ENCODE measurements at places on chromosomes 12 and 14.

DNA sequence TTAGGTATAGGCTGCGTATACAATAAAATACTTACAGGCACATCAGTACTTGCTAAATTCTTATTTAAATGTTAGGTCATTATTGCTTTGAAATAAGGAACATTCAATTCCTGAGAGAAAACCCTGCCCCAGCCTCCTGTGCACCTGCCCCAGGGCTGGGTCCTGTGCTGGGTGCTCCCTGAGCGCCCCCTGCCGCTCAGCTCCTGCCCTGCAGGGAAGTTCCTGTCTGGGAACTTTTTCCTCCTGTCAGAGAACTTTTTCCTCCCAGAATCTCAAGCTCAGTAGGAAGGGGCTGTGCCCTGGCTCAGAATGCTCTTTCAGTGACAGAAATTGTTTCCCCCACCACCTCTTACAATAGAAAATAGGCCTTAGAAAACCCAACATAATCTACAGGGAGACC lies 751.1 kb downstream of the TMEM121 start:
- no peak for DNase-seq

DNA sequence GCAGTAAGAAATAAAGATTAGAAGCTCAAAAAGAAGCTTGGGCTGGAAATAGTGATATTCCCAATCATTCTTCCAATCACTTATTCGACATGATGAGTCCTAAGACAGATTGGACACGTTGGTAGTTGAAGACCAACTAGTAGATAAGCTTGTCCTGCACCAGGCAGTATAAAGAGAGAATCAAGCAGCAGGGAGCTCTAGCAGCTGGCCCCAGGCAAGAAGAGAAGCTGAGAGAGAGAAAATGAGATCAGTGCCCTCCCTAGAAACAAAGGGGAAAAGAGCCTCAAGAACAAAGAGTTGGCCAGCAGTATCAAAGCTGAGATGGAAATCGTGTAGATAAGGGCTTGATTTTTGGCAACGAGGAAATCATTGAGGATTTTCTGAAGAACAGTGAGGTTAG lies 20.6 kb downstream of the RASSF8 start:
- DNase-seq, result no peak

GRCh38 chr12:24728366-24728765 lies 220.5 kb downstream of the BCAT1 start:
- DNase-seq, result no peak

DNA sequence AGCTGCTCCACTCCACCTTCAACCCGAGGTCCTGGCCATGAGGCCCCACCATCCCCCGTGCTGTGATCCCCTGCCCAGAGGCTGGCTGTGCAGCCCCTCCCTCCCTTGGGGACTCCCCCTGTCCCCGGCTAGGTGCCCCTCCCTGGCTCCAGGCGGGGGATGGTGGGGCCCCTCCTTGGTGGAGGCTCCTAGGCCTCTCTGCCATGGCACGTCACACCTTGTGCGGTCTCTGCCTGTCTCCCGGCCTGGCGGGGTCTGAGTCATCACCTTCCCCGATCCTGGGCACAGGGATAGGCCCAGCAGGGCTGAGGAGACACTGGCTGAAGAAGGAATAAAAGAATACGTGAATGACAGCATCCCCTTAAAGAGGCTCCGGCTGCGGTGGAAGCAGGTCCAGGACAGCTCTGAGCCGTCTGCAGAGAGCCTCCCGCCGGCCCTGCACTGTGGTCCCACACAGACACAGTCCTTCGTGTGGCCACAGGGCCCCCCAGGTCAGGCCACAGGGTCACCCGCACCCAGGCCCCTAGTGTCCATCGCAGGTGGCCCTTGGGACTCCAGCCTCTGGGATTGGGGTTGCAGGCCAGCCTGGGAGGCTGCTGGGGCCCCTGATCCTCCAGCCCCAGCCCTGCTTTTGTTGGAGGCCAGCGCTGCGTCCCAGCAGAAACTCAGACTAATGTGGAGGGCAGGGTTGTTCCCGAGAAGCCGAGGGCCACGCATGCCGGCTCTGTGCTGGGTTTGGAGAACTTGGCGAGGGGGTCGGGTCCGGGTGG lies 43.6 kb downstream of the KIF26A start:
- DNase-seq, result no peak

DNA sequence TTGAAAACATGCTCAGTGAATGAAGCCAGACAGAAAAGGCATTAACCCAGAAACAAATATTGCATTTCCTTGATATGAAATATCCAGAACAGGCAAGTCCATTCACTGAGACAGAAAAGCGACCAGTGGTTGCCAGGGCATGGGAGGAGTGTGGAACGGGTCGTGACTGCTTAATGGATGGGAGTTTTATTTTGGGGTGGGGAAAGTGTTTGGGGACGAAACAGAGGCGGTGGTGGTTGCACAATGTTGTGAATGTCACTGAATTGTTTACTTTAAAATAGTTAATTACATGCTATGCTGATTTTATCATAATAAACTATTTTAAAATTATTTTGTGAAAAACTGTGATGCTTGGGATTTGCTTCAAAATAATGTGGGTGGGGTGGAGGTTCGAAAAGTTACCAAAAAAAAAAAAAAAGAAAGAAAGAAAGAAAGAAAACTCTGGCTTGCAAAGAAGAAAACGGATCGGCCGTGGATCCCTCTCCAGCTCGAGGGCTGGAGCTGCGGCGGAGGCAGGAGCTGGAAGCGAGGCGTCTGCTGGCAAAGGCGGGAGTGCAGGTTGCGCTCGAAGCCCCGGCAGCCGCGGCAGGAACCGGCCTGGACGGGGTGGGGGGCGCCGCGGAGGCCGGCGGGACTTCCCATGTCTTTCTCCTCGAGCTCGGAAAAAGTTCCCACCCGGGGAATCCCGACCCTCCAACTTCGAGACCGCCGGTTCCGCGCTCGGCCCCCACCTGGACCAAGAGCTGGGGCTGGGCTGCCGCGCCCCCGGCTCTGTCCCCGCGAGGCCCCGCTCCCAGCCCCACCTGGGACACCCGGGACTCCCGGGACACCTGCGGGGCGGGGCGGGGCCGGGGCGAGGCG lies 524 bp upstream of the P2RX2 start:
- DNase-seq, result no peak

DNA sequence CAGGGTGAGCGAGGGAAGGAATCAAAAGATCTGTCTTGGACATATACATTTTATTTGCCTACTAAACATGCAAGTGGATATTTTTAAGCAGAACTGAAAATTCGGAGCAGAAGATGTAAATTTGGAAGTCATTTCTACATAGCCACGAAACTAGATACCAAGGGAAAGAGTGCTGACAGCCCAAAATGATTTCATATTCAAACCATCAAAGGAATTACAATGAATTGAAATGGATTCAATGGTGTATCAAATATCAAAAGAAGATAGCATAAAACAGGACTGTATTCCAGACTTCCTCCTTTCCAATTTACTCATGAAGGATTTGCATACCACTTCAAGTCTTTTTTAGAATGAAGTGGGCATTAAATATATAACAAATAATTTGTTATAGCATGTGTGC lies 313.5 kb upstream of the KITLG start:
- no peak for DNase-seq

DNA sequence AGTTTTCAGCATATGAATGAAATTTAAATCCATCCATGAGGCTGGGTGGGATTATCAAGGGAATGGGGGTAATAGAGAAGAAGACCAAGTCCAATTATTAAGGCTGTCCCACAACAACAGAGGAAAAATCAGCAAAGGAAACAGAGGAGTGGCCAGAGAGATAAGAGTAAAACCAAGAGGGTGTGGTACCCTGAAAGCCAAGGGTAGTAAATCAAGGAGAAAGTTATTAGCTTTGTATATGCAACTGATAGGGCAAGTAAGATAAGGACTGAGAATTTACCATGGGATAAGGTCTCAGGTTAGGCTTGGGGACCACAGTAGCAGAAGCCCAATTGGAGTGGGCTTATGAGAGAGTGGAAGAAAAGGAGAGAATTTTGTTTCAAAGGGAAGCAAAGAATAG lies 134.5 kb downstream of the NUAK1 start:
- no peak for DNase-seq

- no peak for DNase-seq
Measured at GRCh38 chr14:79661752-79662151, 549.6 kb downstream of the DIO2 start.

DNA sequence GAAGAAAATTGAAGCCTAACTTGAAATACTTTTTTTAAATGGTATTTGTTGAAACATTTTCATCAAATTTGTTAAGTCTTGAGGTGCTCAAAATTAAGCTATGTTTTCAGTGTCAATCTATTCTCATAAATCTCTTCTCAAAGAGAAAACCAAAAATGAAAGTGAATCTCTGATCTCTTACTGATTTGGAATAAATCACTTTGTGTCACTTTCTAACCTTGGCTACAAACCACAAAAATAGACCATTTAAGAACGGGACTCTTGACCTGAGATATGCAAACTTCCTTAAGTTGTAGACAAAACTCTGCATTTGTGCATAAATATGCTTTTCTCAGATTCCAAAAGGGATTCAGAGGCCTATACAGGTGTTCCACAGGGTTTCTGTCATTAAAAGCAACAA lies 192.9 kb downstream of the SEC23A start:
- no peak for DNase-seq

DNA sequence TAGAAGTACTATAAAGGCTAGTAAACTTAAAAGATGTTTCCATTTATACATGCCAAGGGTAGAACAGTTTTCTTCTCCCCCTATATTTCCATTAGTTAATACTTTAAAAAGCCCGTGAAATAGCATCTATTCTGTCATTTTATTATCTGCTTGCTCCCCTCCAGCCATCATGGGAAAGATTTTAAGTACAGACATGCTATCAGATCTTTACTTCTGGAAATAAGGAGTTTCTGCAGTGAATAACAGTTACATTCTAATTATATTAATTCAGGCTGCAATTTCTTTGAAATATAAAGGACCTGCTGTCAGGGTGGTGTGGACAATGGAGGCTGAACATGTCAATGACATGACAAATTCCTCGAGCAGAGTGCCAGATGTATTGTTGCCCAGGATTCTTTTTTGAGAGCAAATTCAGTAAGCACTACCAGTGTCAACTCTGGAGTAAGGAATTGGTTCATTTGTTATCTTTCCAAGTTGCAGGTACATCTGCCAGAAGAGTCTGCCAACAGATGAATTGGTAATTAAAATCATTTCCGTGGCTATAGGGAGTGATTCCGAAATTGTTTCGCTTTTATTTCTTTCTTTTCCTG lies 151.3 kb downstream of the BTG1 start:
- DNase-seq, result no peak

DNA sequence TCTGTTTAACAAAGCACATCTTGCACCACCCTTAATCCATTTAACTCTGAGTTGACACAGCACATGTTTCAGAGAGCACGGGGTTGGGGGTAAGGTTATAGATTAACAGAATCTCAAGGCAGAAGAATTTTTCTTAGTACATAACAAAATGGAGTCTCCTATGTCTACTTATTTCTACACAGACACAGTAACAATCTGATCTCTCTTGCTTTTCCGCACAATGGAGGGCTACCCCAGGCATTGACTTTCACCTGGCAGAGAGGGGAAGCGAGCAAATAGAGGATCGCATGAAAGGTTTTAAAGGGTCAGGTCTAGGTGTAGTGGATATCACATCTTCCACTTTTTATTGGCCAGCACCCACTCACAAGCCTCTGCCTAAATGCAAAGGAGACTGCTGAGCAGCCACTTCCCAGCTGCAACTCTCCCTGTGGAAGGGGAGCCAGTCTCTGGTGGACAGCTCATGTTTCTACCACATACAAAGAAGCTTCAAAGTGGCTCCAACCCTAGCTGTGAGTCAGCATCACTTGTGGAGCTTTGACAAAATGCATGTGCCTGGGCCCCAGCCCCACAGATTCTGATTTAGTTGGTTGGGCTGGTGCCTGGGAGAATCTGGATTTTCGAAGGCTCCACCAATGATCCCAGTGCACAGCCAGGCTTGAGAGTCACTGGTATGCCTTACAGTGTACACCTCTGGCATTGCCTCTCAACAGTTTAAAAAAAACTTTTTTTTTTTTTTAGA lies 7.2 kb upstream of the FNTB start:
- no peak for DNase-seq

GRCh38 chr12:116094475-116094874 lies 183.0 kb downstream of the MED13L start:
- DNase-seq, result no peak

DNA sequence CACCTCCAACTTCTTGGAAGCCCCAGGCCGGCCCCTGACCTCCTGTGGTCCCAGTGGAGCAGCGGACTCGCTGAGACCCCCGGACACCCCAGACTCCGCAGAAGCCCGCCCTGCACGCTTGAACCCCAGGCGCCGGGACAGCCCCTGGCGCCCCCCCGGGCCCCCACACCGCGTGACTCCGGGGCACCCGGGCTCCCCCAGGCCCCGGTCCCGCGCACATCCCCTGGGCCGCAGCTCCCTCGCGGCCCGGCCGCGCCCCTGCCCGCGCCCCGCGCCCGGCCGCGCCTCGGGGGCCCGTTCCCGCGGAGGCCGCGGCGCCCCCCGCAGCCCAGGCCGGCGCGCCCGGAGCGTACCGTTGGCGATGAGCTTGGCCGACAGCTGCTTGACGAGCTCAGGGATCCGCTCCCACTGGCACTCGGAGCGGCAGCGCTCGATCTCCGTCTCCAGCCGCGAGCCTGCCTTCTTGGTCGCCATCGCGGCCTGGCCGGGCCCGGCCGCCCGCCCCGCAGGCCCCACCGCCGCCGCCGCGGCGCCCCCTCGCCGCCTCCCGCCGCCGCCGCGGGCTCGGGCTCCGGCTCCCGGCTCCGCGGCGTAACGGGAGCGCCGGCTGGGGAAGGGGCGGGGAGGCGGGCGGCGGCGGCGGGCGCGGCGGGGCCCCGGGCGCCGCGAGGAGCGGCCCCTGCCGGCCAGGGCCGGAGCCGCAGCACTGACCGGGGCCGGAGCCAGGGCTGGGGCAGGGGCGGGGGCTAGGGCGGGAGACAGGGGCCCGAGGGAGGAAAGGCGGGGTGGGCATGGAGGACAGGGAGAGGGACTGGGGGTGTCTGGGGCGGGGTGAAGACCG lies at the start of gene TTC7B:
Gene TTC7B (minus strand): TSS at position 609 of the 841 bp plus-strand sequence. CDS start 135 bp downstream, at position 474.
- no peak for DNase-seq

GRCh38 chr14:24351517-24351916 lies 11.7 kb upstream of the RIPK3 start:
- DNase-seq, result no peak

DNA sequence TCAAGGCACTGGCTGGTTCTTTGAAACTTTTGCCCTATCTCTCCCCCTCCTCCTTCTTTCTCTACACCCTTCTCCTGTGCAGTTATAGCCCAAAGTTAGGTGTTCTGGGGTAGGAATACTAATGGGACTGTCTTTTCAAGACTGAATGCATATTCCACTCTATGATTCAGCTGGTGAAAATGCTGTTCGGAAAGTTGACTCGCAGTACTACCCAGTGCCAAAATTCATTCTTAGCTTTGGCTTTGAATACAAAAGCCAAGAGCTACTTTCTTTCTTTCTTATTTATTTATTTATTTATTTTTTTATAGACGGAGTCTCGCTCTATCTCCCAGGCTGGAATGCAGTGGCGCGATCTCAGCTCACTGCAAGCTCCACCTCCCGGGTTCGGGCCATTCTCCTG lies 249.2 kb downstream of the ETNK1 start:
- no peak for DNase-seq

All from activated T-helper 1 cell treated with anti-CD3 and anti-CD28 coated beads, Interleukin-2, amount 50 U/mL, for 16 hours (primary cell).